ENCODE measurements at places on chromosomes 6 and 20.

- no peak for DNase-seq
Measured at GRCh38 chr6:82260997-82261732, 13.6 kb upstream of the IBTK start.

DNA sequence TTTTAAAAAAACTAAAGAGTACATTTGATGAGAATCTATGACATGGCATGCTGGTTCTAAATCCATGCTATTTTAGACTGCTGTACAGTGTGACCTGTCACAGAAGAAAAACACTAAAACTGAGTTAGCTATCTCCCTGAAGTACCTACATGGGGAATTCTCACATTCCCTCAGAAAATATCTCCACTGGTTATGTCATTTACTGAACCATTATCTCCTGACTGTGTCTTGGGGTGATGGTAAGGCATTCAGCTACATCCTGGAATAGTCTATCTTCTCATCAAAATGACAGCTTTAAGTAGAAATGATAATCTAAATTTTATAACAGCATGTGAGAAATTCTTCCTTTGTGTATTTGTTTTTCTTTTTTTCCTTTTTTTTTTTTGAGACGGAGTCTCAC, 172.1 kb upstream of the HTR1E start:
- DNase-seq, result no peak

GRCh38 chr6:169846286-169847056, 95.0 kb downstream of the ERMARD start:
- no peak for DNase-seq

DNA sequence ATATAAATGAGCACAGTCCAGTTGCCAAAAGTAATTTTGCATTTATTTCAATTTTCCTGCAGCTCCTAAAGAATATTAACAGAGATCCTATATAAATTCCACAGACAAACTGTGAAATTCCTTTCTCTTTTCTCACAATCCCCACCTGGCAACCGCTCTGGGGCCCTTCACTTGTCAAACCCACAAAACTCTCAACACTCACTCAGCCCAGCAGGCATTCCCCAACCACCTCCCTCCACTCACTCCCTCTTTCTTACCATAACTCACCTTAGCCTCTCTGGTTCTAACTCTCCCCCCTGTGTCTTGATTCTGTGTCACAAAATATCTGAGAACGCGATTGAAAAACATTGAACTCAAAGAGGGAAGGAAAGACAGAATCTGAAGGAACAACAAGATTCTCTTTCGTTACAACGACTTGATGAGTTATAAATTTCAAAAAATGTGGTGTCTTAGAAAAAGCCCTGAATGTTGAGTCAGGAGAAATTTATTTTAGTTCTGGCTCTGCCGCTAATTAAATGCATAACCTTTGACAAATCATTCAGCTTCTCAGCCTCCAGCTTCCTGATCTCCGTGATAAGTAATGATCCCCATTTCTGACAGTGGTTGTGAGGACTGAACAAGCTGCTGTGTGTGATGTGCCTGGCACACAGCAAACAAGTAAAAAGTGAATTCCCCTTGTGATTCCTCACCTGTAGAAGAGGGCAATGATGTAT, 87.9 kb downstream of the UNC5CL start:
- DNase-seq, result no peak

DNA sequence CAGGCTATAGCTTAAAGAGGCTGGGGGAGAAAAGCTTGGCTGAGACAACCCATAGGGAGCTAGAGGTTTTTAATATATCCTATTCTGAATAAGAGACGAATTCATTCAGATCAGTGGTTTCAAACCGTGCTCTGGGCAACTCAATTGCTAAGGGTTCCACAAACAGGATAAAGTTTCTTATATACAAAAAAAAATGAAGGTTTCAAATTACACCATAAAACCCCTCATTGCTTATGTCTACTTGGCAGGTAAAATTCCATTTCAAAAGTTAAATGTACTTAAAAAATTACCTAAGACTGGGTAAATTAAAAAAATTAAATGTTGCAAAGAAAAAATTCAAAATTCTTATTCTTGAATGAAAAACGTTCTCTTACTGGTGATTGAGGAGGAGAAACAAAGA, 2.7 kb downstream of the HLA-DPB1 start:
- DNase-seq, result no peak

GRCh38 chr6:147676495-147677199, 168.2 kb downstream of the SAMD5 start:
- DNase-seq, result no peak

DNA sequence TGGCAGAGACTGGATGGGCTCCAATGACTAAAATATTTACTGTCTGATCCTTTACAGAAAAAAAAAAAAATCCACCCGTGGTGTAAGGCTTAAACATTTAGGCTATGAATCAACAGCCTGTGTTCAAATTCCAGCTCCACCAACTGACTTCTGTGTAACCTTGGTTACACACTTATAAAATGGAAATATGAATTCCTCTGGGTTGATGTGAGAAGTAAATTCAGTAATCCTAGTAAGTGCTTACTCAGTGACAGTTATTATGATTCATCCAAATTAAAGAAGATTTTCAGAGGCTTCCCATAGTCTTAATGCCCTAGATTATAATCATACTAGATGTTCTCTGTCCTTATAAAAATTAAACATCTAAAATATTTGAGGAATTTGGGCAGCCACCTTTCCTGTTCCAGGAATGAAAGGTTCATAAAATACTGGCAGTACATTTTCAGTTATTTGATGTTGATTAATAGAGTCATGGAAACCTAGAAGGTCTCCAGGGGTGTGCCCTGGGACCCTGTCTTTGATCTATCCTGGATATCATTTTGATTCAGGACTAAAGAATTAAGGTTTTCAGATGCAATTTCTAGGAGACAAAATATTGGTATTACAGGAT, 180.3 kb upstream of the ZNF217 start:
- DNase-seq, result peak; percentile 35

DNA sequence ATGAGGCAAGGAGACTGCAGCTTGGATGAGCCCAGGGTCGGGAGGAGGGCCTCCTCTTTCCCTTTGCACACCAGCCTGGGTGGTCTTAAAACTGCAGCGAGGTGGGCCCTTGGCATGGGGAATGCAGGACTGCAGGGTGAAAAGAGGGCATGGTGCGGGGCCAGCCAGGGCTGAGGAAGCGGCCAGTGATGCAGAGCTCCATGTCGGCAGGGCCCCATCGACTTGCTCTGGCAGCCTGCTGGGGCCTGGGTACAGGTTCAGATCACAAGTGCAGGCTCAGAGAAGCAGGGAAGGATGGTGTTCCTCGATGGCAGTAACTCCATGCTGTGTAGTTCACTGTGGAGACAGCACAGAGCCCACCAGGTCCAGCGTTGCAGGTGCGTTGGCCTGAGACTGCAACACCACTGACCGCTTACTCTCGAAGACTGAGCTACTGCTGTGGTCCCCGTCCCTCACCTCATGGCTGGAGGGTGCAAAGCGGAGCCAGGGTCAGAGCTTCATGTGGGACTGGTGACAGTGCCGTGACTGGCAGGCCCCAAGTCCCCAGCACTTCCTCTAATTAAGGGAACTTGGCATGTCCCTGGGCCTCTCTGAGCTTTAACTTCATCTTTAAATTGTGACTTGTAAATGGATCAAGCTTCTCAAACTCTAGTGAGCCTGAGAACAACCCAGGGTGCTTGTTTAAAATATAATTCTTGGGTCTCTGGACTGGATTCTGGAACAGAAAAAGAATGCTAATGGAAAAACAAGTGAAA, 223.2 kb downstream of the SYNDIG1 start:
- DNase-seq, result no peak

DNA sequence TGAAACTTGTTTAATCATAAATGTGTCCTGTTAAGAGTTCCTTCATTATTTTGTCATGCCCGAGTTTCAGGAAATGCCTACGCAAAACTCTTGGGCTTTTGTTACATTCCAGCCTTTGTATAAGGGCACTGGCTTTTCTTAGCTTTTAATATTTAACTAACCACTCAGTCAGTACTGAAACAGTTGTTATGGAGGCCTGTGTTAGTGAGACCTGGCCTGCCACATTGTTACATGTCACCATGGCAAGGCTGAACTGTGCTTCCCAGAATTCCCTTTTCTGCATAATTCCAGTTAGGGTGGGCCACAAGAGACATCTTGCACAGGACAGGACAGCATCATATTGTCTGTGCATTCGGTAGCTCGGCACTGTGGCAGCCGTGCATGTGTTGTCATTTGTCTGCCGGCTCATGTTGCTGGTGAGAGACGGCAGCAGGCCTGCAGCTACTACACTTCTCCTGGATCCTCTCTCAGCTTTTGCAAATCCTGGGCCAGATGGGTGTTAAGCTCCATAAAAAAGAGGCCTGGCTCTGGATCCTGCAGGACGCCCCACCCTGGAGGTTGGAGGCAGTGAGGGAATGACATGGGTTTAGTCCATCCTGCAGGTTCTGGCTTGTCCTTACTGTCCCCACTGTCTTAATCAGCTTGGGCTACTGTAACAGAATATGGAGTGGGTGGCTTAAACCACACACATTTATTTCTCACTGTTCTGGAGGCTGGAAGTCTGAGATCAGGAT, 128.8 kb upstream of the DTNBP1 start:
- no peak for DNase-seq

DNA sequence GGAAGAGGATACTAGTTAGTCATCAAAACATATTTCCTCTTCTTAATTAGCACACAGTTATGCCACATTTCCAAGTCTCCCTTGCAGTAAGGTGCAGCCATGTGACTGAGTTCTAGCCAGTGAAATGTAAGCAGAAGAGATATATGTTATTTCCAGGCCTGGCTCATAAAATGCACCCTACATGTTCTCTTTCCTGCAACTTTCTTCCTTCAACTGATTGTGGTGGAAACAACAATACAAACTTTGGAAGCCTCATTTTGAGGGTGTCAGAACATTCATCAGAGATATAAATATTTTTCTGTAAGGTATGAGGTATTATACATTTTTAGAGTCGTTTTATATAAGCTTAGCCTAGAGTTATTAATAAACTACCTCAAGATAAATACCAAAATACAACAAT, 110.9 kb upstream of the PDE7B start:
- no peak for DNase-seq

GRCh38 chr20:53623454-53624211, 30.0 kb upstream of the ZNF217 start:
- peak; percentile 88 for DNase-seq

DNA sequence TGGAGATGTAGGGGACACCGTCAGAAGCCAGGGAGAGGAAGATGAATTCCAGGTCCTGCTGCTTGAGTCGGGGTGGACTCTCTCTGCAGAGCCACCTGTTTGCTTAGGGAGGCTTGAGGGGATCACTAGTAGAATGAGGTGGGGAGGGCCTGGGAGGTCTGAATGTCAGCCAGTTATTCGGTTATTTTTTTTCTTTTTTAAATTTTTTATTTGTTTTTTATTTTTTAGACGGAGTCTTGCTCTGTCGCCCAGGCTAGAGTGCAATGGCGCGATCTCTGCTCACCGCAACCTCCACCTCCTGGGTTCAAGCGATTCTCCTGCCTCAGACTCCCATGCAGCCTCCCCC, 8.4 kb downstream of the TEAD3 start:
- DNase-seq, result no peak

- peak; percentile 13 for DNase-seq
Measured at GRCh38 chr6:148915810-148916209, 169.0 kb downstream of the UST start.

DNA sequence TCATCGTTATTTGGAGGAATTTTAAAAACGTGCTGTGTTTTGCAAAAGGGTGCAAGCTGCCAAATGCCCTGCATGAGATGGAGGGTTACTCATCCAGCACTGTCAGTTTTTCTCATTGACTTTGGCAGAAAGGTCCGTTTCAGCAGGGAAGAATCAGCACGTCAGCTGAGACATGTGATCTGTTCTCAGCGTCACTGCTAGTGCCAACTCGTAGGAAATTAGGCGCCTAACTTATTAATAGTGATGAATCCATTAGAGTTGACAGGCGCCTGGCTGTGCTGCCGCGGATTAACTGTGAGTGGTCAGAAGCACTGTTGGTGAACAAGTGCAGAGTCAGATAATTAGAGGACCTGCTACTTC, 175.5 kb upstream of the FOXQ1 start:
- no peak for DNase-seq

GRCh38 chr6:124963831-124964763, 1.9 kb downstream of the RNF217 start:
- DNase-seq, result no peak

GRCh38 chr6:110933912-110934311, 24.6 kb upstream of the GTF3C6 start:
- DNase-seq, result no peak

DNA sequence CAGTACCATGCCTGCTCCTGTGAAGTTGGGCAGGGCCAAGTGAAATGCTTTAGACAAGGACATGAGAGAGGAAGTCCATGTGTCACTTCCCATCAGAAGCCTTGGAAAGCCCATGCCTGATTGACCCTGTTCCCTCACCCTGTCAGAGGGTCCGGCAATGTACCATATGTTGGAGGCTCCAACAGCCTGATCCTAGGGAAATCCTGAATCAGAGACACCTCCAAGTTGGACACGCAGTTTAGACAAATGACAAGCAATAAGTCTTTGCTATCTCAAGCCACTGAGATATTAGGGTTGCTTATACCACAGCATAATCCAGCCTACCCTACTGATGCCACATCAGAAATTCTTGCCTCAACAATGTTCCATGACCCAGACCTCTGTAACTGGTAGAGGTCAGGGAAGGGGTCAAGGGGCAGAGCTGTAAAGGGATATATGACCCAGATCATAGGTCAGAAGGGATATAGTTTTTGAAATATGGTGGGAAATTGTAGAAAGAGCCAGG, 174.8 kb downstream of the HACE1 start:
- DNase-seq, result no peak

- DNase-seq, result no peak
Measured at GRCh38 chr6:168270274-168271172, 49.1 kb downstream of the DACT2 start.
